GM23248 (cell line): ENCODE measurements at places on chromosomes 1 and 21. TPM values are rescaled to one million over a fixed set of nuclear protein-coding genes. Genes with fewer than 3 reads are reported as not detected.

The FCRL5 gene
- polyA plus RNA-seq, result not detected in 2 replicates

The F13B gene
- not detected in 2 replicates for polyA plus RNA-seq

The TSPEAR gene
- polyA plus RNA-seq, result not detected in 2 replicates

The GJA4 gene
- not detected in 2 replicates for polyA plus RNA-seq

The DPM3 gene
- 75.3 and 82.3 TPM in 2 replicates for polyA plus RNA-seq

The NES gene
- polyA plus RNA-seq, result 2.2 TPM in 2 replicates

The PGLYRP3 gene
- polyA plus RNA-seq, result not detected in 2 replicates

The B3GALNT2 gene
- 13.1 and 13.3 TPM in 2 replicates for polyA plus RNA-seq

The PLPPR5 gene
- not detected in 2 replicates for polyA plus RNA-seq

The CRABP2 gene
- polyA plus RNA-seq, result 64.1 and 68.6 TPM in 2 replicates

The ANKRD45 gene
- 0.16 TPM in 1 of 2 replicates, not detected in the other for polyA plus RNA-seq

The CDCA8 gene
- polyA plus RNA-seq, result 15.4 and 16.6 TPM in 2 replicates

The TACSTD2 gene
- polyA plus RNA-seq, result 1.6 and 1.8 TPM in 2 replicates

- no peak for DNase-seq
Measured at GRCh38 chr1:111015222-111015621, 51.5 kb upstream of the LRIF1 start.

DNA sequence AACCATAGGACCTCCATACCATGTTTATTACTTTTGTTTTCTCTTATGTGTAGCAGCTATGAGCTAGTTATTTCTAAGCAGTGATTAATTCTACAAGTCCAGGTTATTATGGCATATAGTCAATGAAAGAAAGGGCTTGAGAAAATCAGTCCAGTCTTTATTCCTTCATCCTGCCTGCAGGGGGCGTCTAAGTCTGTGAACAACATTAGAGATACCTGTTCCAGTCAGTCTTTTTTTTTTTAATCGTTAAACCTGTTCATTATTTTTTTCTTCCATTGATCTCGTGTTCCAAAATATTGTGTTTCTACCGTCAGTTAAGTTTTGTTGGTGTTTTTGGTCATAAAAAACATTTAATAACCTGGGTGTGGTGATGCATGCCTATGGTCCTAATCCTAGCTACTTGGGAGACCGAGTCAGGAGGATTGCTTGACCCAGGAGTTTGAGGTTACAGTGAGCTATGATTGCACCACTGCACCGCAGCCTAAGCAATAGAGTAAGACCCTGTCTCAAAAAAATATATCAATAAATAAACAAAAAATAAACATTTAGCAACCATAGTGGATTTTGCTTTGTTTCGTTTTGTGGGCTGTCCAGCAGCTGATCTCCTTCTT, 29.4 kb upstream of the CD2 start:
- DNase-seq, result peak; percentile 74

GRCh38 chr1:111509997-111510375, 6.6 kb upstream of the ADORA3 start:
- DNase-seq, result no peak

GRCh38 chr1:173507205-173507846, 30.2 kb downstream of the PRDX6 start:
- peak; percentile 83 for DNase-seq

GRCh38 chr1:17207540-17207939, 2.6 kb downstream of the PADI1 start:
- no peak for DNase-seq

GRCh38 chr1:57489358-57490036, 65.6 kb upstream of the DAB1 start:
- peak; percentile 81 for DNase-seq

DNA sequence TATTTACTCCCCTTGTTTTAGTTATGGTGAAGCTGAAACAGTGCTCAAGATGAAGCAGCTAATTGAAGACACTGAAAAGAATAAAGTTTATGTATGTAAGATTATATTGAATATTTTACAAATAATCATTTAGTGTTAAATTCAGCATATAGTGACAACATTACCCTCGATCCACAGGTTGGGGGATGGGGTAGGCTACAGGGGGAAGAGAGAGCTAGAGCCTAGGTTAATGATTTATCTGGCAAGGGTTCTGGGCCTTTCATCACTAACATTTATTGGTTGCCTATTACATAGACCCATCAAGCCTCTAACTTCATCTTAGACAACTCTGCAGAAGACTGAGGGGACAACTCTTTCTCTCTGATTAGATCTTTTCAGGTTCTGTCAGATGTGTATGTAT, 21.3 kb downstream of the ZCCHC17 start:
- DNase-seq, result no peak

GRCh38 chr1:179888071-179888470, 6.0 kb downstream of the TOR1AIP1 start:
- no peak for DNase-seq

DNA sequence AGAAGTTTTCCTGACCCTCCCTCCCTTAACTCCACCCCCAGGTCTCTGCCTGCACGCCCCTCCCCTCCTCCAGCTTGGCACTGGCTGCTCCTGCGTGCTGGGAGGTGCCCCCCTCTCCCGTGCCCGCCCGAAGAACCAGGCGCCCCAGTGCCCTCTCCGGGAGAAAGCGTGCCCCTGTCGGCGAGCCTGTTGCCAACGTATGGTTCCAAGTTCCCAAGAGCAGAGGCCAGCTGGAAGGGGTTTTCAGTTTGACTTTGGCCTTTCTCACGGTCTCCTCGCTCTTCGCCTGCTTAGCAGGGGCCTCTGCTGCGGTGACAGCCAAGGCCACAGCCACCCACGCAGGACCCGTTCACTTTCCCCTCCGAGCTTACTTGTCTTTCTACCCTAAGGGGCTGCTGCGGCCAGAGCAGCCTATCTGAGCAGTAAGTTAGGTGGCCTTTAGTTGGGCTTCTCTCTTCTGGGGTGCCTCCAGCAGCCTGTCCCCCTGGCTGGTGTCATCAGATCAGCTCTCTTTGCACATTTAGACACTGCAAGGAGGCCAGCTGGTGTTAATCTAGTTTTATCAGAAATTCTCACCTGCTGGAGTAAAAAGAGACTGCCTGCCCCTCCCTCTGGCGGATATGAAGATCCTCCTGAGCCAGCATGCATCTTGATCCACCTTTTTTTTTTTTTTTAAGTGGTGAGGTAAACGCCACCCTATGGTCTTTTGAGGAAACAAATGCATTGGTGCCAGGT, 1.5 kb downstream of the STUM start:
- peak; percentile 46 for DNase-seq

GRCh38 chr21:30561264-30561895, at the start of gene KRTAP19-7:
KRTAP19-7 (minus strand) TSS chr21:30561314; CDS start chr21:30561289, 25 bp downstream.
- no peak for DNase-seq

DNA sequence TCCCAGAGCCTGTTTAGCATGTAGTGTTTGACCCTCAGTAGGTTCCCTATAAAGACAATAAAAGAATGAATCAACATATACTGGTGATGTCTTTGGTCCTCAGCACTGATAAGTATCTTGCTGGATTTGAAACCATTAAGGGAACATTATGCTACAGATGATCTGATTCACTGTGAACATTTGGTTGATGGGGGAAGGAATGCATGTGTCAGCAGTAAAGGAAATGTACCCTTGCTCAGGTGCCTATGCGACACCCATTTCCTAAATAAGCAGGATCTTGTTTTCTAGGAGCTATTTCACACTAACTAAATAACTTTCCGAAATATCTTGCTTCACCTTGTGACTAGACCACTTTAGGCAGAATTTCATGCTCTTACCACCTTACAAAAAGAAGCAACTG, 13.0 kb downstream of the TEX38 start:
- DNase-seq, result no peak

GRCh38 chr1:179141592-179142251, 59.9 kb downstream of the TOR3A start:
- DNase-seq, result peak; percentile 92

DNA sequence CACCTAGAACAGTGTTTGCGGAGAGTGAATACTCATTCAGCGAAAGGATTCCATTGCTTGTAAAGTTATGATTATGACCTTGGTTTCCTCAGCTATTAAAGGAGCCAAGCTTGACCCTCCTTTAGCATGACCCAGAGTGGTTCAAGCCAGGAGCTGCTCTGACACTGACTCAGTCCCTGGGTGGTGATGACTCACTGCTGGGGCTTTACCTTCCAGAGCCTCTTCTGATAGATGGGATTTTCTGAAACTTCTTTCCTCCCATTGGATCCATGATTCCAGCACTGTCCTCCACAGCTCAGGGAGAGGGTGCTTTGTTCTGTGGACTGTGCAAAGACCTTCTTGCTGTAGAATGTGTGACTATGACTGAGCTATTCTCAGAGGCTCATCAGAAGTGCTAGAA, 77.4 kb downstream of the S1PR1 start:
- peak; percentile 69 for DNase-seq

DNA sequence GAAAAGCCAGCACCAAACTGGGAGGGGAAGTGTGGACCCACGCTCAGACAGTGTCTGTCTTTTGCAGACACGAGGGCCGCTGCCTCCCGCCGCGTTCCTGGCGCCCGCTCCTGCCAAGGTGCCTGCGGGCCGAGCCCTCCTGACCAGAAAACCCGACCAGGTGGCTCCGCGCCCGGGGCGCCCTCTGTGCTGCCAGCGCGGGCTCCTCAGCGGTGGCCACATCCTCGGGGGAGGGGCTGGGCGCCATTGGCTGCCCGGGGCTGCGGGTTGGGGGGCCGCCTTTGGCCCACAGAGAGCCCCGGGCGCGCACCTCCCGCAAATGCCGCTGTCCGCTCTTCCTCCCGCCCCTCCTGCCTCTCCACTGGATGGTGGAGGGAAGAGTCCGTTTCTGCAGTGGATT, 22.4 kb upstream of the TRNAU1AP start:
- no peak for DNase-seq

- peak; percentile 92 for DNase-seq
Measured at GRCh38 chr1:193111641-193112090, 6.5 kb upstream of the GLRX2 start.

- no peak for DNase-seq
Measured at GRCh38 chr1:222923506-222923905, 108.7 kb downstream of the DISP1 start.

DNA sequence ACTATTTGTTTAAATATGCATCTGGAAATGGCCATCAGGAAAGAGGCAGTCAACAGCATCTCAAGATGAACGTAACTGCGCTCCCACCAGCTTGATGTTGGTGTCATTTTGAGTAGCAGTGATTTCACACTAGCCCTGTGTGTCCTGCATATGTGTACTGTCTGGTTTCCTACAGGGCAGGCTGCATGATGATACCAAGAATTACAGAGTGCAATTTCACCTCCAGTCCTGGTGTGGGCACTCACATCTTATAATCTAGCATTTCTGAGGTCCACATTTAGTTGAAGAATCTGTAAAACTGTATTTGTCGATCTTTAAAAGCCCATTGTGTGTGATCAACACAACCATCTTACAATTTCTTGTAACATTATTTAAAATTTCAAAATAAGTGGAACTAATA, 336.4 kb downstream of the PAPPA2 start:
- DNase-seq, result no peak

GRCh38 chr1:100927276-100927675, 31.4 kb downstream of the SLC30A7 start:
- no peak for DNase-seq

DNA sequence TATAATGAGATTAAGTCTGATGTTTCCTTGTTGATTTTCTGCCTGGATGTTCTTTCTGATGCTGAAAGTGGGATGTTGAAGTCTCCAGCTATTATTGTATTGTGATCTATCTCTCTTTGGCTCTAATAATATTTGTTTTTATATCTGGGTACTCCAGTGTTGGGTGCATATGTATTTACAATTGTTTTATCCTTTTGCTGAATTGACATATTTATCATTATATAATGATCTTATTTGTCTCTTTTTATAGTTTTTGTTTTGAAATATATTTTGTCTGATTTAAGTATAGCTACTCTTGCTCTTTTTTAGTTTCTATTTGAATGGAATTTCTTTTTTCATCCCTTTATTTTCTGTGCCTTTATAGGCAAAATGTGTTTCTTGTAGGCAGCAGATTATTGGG, 522.2 kb upstream of the NEGR1 start:
- no peak for DNase-seq

- no peak for DNase-seq
Measured at GRCh38 chr1:212984522-212985291, 31.0 kb downstream of the ANGEL2 start.
